ENCODE measurements at places on chromosomes 5 and 9. TPM values are rescaled to one million over a fixed set of nuclear protein-coding genes. Genes with fewer than 3 reads are reported as not detected.
A peak's percentile ranks its signal among the peaks of the same experiment; 100 is the strongest.

GRCh38 chr9:20623021-20623747, 885 bp upstream of the MLLT3 start:
- peak; percentile 74 for DNase-seq
- H3K4me1 ChIP-seq = peaks cover 32% of the 10 kb centered on the region
- H3K4me3 ChIP-seq = peak overlapping the region; percentile 72
- no peaks in the 10 kb centered on the region for H3K36me3 ChIP-seq
- no peaks in the 10 kb centered on the region for H3K27me3 ChIP-seq

GRCh38 chr9:117649126-117649525, 55.1 kb upstream of the TLR4 start:
- H3K27me3 ChIP-seq = no peaks in the 10 kb centered on the region
- no peaks in the 10 kb centered on the region for H3K36me3 ChIP-seq
- no peaks in the 10 kb centered on the region for H3K4me1 ChIP-seq
- H3K4me3 ChIP-seq = no peak overlapping the region

GRCh38 chr9:123131993-123132392, 98.5 kb downstream of the GPR21 start:
- H3K4me3 ChIP-seq = no peak overlapping the region
- H3K27me3 ChIP-seq = no peaks in the 10 kb centered on the region
- H3K36me3 ChIP-seq = no peaks in the 10 kb centered on the region
- H3K27ac ChIP-seq = no peak overlapping the region
- no peaks in the 10 kb centered on the region for H3K4me1 ChIP-seq
- DNase-seq = no peak

DNA sequence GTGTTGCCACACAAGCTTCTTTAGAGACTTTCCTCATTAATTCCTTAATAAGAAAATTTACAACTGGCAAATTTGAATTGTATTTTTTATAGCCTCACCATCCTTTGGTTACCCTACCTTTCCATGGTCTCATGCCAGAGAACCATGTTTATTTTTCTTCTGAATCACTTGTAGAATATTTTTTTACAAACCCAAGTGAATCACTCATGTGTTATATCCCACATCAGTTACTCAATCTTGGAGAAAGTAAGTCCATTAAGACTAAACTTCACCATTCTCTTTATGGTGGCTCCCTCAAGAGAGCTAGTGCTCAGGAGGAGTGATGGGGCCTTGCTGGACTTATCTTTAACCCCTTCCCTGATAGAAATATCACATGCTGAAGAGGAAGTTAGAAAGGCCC, 128.9 kb downstream of the SUSD1 start:
- H3K27ac ChIP-seq = no peak overlapping the region
- no peak overlapping the region for H3K4me3 ChIP-seq
- no peak for DNase-seq
- no peaks in the 10 kb centered on the region for H3K27me3 ChIP-seq
- H3K36me3 ChIP-seq = no peaks in the 10 kb centered on the region

GRCh38 chr9:27414220-27414761, 109.8 kb upstream of the IFNK start:
- no peaks in the 10 kb centered on the region for H3K36me3 ChIP-seq
- no peaks in the 10 kb centered on the region for H3K27me3 ChIP-seq

GRCh38 chr9:110986529-110986928, 51.7 kb downstream of the LPAR1 start:
- DNase-seq = no peak
- no peaks in the 10 kb centered on the region for H3K4me1 ChIP-seq
- H3K4me3 ChIP-seq = no peak overlapping the region
- no peaks in the 10 kb centered on the region for H3K27me3 ChIP-seq
- no peaks in the 10 kb centered on the region for H3K36me3 ChIP-seq
- H3K27ac ChIP-seq = no peak overlapping the region

TRIM36 gene
- total RNA-seq = 0.15 TPM

AK1 gene
- total RNA-seq = 20.0 TPM

OBP2B gene
- total RNA-seq = not detected

Data from CD8-positive, alpha-beta memory T cell (primary cell).